ENCODE measurements at places on chromosomes 7 and 10.
A peak's percentile ranks its signal among the peaks of the same experiment; 100 is the strongest.

DNA sequence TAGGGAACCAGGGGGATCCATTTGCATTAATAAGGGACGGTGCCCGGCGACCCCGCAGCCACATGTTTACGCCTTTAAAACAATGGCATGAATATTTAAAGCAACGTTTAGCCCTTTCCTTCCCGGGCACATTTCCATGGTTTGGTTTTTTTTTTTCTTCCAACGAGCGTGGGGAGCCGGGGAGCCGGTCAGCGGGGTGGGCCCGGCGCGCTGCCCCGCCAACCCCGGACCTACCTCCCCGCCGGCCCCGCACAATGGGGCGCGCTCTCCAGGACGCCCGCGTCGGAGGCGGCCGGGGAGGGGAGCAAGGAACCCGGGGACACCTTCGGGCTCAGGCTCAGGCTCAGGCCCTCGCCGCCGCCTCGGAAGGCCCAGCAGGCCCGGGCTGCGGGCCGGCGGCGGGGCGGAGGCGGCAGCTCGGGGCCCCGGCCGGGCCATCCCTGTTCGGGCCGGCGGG, 1.0 kb downstream of the SEPHS1 start:
- peak; percentile 9 for DNase-seq

GRCh38 chr7:124022551-124022950, 10.3 kb downstream of the TMEM229A start:
- DNase-seq: no peak

DNA sequence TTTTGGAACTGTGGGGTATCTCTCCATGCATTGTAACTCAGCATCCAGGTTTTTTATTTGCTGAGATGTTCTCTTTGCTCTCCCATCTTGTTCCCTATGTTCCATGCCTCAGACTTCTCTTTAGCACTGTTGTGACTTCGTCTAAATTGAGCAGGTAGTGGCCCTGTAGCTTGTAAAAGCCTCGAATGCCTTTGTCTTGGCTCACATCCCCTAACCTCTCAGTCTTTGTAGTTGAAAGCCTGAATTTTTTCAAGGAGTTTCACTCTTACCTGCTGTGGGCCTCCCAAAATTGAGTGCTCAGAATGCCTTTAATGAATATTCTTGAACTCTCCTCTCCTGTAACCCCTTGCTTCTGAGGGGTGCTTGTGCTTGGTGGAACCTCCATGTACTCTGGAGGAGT, 1137.3 kb downstream of the REEP3 start:
- no peak for DNase-seq

- DNase-seq: no peak
These were observed 208.3 kb downstream of the PPP1R3A start for GRCh38 chr7:113710310-113711096.

- no peak for DNase-seq
These were observed 573.2 kb downstream of the GLRX3 start for GRCh38 chr10:130709415-130709814.

- DNase-seq: no peak
These were observed 140.1 kb downstream of the GLI3 start for GRCh38 chr7:42096681-42097561.

DNA sequence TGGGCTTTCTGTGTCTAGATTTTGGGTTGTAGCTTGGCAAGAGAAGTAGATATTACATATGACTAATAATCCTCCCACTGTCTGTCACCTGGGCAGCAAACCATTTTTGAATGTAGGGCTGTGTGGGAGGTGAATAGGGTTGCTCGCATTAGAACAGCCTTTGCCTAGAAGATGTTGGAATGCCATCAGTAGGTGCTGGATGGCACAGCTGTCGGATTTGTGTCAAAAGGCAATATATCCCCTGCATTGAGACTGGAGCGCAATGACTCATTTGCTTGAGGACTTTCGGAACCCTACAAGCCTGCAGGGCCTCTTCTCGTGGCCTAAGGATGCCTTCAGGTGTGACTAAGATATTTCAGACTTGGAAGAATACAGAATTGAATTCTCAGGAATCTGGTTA, 323.8 kb downstream of the GPR158 start:
- no peak for DNase-seq

DNA sequence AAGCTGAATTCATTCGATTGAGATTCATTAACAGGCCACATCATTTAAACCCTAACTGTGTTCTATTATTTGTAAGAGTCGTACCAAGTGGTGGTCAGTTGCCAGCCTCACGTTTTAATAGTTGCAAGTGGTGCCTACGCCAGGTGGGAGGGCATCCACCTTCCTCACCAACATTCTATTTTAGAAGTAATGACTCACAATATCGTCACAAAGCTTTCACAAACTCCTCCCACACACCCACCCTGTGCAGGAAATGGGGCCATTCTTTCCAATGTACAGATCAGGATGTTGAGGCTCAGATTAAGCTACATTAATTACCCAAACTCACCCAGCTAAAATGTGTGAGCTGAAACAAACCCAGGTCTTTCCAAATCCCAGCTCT, 77.3 kb upstream of the SAMD8 start:
- DNase-seq: no peak

- DNase-seq: no peak
These were observed 51.9 kb upstream of the A1CF start for GRCh38 chr10:50937230-50937907.

DNA sequence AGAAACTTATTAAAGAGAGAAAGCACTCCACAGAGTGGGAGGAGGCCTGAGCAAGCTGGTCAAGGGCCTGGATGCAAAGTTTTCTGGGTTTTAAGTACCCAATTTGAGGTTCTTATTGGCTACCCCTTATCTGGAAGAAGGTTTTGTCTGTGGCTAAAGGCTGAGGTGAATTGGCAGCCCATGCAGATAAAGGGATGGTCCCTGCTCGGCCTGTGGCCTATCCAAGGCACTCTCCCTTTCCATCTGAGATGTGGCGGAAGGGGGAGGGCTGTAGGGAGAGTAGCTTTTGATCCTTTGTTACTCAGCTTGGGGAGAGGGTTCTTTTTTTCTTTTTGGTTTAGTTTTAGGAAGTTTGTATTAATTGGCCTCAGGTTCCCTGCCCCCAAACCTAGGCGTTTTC, 465.1 kb downstream of the ATRNL1 start:
- DNase-seq: no peak

DNA sequence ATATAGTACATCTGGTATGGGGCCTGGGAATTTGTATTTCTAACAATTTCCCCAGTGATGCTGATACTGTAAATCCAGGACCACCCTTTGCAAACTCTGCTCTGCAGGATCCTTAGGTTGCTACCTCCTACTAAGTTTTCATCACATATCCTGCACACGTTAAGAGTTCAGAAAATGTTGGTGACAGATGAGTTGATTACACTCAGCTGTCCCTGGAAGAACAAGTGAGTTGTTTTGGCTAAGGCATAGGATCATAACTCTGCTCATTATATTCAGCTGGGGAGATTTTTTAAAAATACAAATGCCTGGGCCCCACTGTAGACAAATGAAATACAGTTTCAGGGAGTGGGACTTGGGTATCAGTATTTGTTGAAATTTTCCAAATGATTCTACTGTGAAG, 274.6 kb upstream of the HABP2 start:
- DNase-seq: no peak

DNA sequence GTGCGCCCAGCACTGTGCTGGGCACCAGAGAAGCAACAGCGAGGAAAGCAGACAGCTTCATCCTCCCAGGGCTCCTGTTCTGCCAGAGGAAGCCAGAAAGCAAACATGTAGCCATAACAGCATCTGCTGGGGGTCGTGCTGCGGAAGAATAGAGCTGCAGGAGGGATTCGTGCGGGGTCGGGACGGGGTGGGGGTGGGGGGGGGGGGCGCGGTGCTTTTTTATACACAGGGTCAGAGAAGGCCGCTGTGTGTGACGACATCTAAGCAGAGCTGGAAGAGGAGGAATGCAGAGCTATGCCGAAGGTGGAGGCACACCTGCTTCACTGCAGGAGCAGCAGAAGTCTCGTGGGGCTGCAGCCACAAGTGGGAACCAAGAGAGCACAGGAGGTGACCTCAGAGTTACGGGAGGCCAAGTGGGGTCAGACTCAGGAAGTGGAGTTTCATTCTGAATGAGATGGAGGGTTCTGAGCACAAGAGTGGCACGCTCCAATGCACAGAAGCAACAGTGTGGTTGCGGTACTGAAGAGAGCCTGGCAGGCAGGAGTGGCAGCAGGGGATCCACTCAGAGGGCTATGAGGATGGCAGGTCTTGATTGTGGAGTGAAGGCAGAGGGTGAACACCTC, 11.1 kb downstream of the PKD1L1 start:
- DNase-seq: no peak

DNA sequence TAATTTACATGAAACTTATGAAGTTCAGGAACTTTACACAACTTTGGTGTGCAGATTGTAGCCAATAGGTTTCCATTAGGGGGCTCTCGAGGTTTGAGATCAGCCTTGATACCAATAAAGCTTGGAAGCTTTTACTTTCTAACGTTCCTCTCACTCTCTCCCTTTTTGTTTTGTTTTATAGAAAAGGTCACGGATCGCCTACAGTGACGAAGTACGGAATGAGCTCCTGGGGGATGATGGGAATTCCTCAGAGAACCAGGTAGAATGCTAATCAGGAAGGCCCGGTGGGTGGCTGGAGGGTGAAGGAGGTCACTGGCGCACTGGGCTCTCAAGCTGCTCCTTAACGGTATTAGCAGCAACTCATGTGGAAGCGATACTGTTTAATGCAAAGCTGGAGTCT, 79.9 kb downstream of the VTI1A start:
- no peak for DNase-seq

DNA sequence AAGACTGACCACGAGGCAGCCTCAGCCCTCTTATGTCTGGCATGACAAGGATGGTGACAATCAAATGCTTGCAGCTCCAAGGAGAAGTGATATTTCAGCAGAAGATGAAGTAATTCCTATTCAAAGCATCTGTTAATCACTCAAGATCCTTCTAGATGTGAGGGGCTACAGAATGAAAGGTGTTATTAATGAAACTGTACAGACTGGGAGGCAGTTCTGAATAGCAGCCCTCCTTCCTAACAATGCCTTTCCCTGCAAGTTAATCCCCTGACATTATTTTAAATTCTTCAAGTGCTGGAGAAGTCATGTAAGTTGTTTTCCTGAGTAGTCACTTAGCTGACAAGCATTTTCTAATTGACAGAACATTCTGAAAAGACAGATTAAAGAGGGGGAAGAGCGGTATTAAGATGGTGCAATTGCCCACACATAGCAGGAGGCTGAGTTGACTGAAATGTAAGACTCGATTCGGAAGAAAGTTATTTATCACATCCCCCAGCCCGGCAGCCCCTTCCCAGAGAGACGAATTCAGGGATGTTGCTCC, 300.8 kb downstream of the GRID1 start:
- DNase-seq: no peak

- DNase-seq: no peak
These were observed 244.8 kb downstream of the BICC1 start for GRCh38 chr10:58757352-58758065.

DNA sequence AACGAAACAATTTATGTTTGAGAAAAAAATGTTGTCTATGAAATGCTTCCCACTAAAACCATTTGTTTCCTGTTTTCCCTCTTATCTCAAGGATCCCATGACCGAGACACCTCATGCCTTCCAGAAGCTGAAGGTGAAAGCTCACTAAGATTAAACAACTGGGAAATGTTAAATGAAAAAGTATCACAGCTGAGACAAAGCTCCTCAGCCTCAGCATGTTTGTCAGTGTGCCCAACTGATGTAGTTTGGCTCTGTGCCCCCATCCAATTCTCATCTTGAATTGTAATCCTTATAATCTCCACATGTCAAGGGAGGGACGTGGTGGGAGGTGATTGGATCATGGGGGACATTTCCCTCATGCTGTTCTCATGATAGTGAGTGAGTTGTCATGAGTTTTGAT, 327.3 kb downstream of the HTR7 start:
- DNase-seq: no peak

GRCh38 chr7:372932-373791, 83.2 kb downstream of the FOXL3 start:
- no peak for DNase-seq

DNA sequence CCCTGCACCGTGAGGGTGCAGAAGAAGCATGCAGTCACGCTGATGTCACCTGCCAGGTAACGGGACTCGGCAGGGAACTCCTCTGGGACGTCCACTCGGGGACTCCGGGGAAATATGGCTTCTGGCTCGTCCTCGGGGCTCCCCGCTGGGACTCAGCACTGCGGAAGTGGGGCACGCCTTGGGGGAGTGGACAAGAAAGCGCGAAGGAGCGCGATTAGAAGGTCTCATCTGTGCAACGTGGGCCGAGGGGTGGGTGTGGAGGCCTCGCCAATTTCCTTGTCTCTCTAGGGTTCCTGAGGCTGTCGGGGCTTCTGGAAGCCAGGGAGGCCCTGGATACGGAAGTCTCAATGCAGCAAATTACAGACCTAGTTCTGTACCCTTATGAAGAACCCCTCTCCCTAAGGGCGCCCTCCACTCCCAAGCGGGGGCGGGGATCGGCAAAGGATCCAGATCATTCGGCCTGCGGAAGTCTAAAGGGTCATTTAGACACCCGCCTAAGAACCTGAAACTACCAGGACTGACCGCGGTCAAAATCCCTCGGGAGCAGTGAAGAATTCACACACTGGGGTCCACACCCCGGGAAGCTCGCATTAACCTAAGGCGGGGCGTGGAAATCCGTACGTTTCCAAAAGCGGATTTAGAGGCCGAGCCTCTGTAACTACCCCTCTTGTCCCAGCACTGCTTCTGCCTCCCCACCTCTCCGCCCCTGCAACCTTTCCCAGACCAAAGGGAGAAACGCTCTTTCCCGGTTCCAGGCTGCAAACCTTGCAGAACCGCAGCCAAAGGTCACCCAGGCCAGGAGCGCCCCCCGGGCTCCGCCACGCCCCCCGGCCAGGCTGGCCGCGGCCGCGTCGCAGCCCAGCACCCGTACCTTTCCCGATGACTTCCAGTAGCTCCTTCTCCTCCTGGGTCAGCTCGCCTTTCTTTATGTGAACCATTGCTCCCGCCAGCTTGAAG, 640 bp downstream of the ANKMY2 start:
- peak; percentile 20 for DNase-seq

DNA sequence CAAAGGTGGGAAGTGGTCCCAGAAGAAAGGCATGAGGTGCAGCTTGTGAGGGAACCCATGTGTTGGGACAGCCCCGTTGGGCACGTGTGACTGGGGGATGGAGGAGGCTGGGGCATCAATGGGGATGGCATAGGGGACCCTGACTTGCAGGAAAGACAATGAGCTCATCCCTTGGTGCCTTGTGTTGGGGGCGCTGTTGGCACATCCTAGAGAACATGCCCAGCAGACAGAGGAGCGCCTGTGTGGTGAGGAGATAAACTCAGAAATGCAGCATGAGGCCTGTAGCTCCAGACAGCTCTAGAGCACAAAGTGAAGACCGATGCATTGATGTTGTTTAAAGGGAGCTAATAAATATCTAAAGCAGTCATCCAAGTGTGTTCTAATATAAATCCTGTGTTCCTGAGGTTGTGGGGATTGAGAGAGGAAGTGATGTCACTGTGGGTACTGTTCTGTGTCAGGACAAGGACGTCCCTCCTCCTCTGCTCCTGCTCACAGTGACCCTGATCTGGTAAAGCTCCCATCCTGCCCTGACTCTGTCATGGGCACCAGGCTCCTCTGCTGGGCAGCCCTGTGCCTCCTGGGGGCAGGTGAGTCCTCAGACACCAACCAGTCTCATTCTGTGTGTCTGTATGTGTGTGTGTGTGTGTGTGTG, 126.1 kb upstream of the PRSS58 start:
- DNase-seq: no peak

DNA sequence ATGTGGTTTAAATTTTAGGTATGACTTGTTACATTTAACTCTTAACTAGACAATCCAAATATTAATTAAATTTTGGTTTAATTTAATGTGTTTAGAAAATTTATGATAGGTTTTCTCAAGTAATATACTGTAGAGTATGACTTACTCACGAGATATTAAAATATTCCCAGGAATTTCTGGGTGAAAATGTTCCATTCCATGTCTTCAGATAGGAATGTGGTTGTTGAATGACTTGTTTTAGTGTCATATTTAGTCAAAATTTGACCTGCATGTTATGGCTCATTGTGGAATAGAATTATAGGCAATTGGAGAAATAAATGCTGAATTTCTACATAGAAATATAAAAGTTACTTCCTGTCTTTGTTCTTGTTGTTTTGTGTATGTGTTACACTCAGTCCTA, 46.7 kb downstream of the SHOC2 start:
- no peak for DNase-seq
